ENCODE measurements at places on chromosomes 6 and 20.

DNA sequence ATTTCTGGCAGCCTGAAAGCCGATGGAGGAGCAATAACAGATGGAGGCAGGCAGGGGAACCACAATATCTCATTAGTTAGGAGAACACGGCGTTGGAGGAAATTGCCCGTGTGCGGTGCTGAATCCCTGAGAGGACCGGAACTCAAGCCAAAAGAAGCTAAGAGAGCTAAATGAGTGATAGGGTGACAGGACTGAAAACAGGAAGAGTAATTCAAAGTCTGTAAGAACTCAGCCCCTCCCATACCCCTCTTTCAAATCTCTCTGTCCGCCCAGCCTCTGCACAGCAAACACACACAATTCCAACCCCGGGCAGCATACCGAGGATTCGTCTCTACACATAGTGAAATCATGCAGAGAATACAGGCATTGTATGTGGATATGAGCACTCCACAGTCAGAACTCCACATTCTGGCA, 2.6 kb upstream of the IPCEF1 start:
- no peak for DNase-seq

DNA sequence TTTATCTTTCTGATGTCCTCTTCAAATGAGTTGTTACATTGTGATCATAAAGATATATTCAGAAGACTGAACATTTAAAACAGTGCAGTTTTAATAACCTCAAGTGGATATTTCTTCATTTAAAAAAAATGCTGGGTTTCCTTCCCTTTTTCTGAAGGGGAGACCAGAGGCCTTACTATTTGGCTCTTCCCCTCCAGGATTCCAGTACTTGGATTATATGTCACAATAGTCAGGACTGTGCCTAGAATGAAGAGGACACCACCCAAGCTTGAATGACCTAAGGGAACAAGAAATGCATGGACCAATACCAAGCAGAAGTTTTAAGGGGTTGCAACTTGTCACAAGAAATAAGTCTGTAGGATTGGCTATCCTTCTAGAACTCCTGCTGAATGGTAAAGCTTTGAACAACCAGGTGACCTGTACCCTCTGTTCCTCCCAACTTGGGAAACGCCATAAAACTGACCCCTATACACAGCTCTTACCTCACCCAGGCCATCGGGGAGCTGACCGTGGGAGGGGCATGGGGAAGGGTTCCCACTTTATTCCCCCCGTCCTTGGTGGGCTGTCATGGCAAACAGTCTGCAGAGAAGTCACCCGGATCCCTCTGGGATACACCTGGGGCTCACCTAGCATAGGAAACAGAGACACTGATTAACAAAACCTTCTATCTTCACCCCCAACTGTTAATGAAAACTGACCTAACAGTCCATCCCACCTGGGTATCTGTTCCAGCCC, 2.0 kb downstream of the FRS3 start:
- no peak for DNase-seq

- DNase-seq: no peak
Measured at GRCh38 chr20:17712708-17713107, 12.9 kb downstream of the BANF2 start.

GRCh38 chr6:11525468-11526155, 11.9 kb upstream of the TMEM170B start:
- no peak for DNase-seq

- no peak for DNase-seq
Measured at GRCh38 chr20:63139356-63139755, 76.6 kb downstream of the YTHDF1 start.

GRCh38 chr6:35262596-35262995, 3.1 kb downstream of the ZNF76 start:
- DNase-seq: no peak

DNA sequence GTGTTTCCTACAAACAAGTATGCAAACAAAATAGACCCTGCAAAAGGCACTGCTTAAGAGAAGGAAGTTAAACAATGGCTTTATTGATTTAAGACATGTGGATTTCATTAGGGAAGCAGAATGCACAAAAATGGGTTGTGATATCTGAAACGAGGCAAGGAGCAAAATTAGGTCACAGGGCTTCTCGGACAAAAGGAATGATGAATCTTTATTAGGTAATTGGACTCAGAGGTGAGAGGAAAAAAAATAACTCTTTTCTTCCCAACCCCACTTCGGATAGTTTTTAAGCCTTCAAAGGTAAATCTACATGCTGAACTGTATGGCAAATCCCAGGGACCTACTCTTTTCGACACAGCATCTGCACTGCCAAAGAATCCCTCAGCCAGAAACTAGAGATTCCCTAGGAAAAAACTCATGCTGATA, 183.0 kb upstream of the TAB2 start:
- DNase-seq: no peak

DNA sequence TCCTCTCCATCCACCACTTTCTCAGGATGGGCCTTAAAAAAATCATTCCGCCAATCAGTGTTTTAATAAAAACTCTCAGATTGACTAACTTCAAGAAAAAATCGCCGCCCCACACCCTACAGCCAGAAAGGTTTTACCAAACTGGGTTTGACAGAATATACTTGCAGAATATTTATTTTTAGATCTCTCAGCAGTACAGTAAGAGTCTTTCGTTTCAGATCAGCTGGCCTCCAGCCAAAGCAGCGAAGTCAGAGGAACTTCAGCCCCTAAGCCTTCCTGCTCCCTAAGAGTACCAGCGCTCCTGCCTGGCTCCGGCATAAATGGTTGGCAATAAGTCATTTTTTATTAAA, 24.7 kb downstream of the TBC1D7 start:
- no peak for DNase-seq

DNA sequence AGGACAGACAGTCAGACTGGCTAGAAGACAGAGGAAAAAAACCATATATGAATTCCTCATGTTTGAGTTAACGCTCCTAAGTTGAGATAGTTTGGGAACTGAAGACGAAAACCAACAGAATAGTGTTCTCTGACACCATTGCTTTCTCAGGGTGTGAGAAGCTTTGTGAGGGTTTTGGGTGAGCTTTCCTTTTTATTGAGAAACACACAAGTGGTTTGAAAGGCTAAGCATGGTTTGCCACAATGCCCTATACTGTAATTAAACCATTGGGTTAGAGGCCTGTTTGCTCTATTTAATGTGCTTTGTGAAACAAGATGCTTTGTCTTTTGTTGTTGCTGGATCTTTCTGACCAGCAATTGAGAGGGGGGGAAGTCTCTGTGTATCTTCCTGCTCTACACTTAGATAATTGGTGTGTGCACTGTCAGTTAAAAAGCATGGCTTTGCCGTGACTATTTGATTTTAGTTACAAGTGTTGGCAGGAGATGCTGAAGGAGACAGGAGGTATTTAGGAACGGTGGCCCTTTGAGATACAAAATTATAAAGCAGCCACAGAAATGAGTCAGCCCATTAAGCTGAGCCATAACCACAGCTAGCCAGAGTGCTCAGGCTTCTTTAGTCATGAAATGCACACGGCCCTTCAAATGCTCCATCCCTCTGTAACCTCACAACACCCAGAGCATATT, 273.0 kb upstream of the PREP start:
- DNase-seq: no peak

Measured in HuH-7 (cell line).